ENCODE measurements at places on chromosomes 4 and X.

GRCh38 chr4:7341491-7342222, 93.1 kb downstream of the PSAPL1 start:
- no peak for DNase-seq

DNA sequence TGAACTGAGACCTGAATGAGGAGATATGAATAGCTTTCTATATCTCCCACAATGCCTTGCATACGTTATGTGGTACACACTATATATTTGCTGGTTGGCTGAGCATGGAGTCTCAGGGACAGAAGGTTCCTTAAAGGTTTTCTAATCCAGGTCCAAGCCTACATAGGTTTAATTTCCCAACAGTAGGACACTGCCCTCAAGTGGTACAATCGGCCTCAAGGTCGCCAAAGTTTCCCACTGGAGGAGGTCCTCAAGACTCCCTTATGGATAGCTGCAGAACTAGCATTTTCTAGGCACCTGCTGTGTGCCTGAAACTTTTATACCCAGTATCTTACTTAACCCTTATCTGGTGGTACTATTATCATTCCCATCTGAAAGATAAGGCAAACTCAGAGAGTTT, 21.0 kb upstream of the EFNB1 start:
- no peak for DNase-seq

DNA sequence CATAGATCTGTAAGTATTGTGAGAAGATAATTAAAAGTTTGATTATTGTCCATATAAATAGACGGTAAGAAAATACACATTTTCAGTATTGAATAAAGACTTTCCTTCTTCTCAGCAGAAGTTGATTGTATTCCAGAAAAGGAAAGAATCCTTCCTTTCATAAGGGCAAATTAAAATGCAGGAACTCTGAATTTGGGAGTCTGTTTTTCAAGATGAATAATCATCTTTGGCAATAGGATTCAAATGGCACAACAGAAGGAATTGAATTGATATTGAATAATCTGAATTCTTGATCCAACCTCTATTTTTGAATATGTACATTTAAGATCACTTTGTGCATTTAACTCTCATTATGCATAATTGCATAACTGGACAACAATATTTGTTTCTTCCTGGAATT, 149.3 kb downstream of the DMD start:
- DNase-seq: no peak

DNA sequence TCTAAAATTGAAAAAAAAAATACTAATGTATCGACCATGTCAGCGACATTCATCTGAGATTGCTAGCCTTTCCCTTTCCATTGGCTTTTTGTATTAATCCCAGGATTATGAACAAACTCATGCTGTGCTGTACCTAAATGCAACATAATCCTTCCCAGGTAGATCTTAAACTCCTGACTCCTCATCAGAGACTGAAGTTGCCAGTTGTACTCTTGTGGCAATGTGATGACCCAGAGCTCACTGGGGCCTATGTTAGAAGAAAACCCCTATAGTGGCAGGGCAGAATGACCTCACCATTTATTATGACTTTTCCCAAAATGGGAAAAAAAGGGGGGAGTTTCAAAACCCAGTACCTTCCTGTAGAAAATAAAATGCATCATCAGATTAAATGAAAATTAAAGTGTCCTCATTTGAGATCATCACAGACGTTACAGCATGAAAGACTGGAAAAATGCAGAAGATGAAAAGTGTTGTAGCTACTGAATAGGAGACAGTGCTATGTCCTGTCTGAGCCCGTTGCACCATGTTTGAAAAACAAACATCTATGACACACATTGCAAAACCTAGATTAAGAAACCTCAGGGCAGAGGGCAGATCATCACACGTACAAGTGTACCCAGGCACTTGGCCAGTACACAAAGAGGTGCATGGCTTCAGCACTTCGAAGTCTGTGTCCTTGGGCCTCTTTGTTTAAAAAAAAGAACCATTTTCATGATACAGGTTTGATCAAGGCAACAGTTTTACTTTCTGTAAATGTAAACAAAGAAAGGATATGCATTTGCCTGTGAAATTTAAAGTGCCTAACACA, 6.8 kb upstream of the ACSL4 start:
- no peak for DNase-seq
